NCI-H1092 (cell line): ENCODE measurements at places on chromosomes 4 and X.

GRCh38 chrX:103730796-103731493 is 20.2 kb downstream of the TMEM31 start:
- DNase-seq: no peak

DNA sequence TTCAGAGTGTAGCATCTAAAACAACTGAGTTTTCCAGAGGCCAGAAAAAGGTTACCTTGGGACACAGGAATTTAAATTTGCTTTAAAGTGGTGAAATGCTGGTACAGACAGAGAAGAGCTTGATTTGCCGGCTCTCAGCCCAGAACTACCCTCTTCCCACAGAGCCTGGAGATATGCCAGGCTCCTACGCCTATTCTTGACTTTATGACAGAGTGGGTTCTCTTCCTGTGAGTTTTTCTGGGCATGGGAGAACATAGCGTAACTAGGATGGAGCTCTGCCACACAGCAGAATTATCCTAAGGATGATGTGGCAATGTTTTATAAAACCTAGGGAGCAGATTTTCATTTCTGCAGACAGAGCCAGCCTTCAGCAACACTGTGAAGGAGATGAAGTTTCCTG is 241.8 kb downstream of the GRIA3 start:
- DNase-seq: no peak

GRCh38 chr4:156158747-156159146 is 205.1 kb upstream of the CTSO start:
- DNase-seq: no peak

DNA sequence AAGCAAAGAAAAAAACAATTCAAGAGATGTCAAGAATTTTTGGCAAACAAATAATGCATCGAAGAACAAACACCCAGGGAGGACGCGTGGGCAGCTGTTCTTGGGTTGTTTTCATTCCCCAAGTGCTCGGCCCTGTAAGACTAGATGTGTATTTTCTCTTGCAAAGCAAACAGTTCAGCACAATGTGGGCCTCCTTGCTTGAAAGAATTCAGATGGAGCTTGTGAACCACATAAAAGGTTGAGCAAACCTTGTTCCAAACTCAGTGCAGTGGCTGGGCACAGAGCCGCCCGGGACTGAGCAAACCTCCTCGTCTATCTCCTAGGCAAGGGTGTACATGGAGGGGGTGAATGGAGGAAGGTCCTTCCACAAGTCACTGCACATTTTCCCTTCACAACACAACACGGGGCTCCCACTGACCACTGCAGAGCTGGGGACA is 82.4 kb downstream of the HTRA3 start:
- DNase-seq: no peak

- no peak for DNase-seq
Measured at GRCh38 chr4:184066584-184067300, 150.9 kb downstream of the ENPP6 start.

DNA sequence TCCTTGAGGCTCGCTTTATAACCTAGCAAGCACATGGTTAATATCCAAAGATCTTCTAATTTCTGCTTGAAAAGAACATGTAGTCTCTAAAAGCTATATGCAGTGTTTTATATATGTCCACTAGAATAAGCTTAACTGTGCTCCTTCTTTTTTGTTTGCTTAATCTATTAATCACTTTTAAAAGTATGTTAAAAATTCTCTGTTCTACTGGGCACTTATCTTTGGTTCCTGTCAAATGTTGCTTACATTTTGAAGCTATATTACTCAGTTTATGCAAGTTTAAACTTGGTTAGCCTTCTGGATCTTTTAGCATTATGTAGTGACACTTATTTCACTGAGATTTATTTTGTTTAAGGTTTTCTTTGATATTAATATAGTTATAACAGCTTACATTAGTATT is 32.5 kb downstream of the MAOA start:
- DNase-seq: no peak

DNA sequence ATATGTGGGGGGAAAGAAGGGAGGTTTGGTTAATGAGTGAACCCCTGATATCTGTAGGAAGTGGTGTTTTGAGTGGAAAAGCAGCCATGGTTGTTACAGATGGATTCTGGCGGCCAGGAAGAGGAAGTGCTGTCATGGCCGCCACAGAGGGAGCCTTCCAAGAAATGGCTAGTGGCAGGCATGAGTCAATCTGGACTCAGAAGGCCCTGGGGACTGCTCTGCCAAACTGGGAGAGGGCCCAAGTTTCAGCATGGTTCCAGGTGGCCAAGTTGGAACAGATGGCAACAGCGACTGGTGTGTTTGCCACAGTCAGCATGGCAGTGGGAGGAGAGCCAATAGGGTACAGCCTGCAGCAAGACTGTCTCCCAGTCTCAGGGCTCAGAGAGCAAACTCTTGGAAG is 32.5 kb downstream of the ETDB start:
- no peak for DNase-seq

DNA sequence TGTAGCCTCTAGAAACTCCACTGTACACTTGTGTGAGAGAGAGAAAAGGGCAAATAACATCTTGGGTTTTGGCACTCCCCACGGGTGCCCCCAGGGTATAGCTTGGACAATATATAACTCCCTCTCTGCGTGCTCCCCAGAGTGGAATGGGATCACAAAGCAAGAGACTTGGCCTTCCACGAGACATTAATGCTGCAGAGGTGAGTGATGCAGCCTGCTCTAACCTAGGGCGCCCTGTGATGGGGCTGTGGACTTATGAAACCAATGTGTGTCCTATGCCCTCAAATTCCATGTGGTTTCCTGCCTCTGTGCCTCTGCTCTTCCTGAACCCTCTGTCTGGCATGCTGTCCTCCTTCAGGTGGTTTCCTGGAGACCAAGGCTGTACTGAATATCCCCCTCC is 22.0 kb upstream of the FAM9C start:
- no peak for DNase-seq
